Ovary (tissue), 10 donors: ENCODE measurements at places on chromosomes 2 and 18.

GRCh38 chr2:178908810-178909209, 101.6 kb upstream of the TTN start:
- H3K4me1 ChIP-seq: peaks cover 1% of the 10 kb centered on the region
- H3K4me3 ChIP-seq: no peak overlapping the region
- DNase-seq: no peak
- H3K27ac ChIP-seq: no peak overlapping the region

DNA sequence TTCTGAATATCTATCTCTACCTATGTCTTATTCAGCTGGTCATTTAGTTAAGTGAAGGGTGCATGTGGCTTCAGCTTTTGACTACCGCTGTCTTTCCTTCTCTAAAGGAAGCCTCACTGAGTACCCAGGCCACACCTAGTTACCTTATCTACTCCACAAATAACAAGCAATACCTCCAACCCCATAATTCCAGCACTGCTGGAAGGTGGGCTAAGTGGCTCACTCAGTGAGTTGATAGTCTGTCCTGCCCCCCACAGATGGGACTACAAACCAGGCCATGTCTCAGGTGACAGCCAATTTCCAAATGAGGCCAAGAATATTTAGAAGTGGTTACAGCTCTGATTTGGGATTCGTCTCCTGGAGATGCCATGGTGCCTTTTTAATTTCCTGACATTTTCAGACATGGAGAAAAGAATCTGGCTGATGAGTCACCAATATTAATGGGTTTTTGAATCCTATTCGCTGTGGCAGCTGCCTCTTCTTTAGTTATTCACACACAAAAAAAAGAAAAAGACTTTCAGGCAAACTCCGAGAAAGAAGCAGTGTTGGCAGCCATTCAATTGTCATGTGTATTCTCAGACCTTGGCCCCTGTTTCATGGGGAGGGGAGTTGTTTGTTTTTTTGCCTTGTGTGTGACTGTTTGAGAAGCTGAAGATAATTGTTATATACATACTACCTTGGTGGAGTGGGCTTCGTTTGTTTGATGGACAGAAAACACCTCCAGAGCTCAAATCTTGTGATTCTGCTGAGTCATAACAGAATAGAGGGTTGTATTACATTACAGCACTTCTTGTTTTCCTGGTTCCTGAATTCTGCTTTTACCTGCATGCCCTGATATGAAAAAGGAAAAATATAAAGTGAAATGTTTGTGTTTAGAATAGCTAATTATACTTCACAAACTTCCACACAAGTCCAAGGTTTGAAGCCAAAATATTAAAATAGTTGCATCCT, 64.2 kb downstream of the SCG2 start:
- no peak overlapping the region for H3K4me3 ChIP-seq
- H3K4me1 ChIP-seq: peaks cover 4% of the 10 kb centered on the region
- no peaks in the 10 kb centered on the region for H3K27me3 ChIP-seq

- H3K4me3 ChIP-seq: no peak overlapping the region
- no peak for DNase-seq
- H3K27me3 ChIP-seq: no peaks in the 10 kb centered on the region
- H3K36me3 ChIP-seq: no peaks in the 10 kb centered on the region
Measured at GRCh38 chr18:79787865-79788733, 9.6 kb upstream of the KCNG2 start.

DNA sequence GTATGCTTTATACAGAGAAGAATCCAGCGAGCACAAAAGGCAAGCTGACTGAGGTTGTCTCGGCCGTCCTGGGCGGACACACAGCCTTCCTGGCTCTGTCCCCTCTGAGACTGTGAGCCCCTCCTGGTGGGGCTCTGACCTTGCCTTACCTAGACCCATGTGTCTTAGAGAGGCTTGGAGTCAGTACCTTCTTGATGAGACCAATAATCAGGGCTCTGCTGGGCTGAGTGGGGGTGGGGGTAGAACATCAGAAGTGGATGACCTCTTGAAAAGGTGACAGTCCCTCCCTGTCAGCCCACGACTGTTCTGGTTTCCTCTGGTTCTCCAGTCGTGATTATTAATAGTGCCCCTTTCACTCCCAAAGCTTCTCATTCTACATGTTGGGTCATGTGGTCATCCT, 31.2 kb downstream of the TWIST2 start:
- H3K4me3 ChIP-seq: no peak overlapping the region
- no peaks in the 10 kb centered on the region for H3K27me3 ChIP-seq

- no peak overlapping the region for H3K4me3 ChIP-seq
- H3K27me3 ChIP-seq: no peaks in the 10 kb centered on the region
- no peak overlapping the region for H3K27ac ChIP-seq
- no peaks in the 10 kb centered on the region for H3K36me3 ChIP-seq
Measured at GRCh38 chr18:25630682-25631081, 278.7 kb upstream of the ZNF521 start.

GRCh38 chr2:150520887-150521664, 33.6 kb upstream of the RND3 start:
- no peak overlapping the region for H3K4me3 ChIP-seq
- no peaks in the 10 kb centered on the region for H3K27me3 ChIP-seq
- H3K36me3 ChIP-seq: no peaks in the 10 kb centered on the region
- H3K4me1 ChIP-seq: no peaks in the 10 kb centered on the region
- H3K27ac ChIP-seq: no peak overlapping the region

DNA sequence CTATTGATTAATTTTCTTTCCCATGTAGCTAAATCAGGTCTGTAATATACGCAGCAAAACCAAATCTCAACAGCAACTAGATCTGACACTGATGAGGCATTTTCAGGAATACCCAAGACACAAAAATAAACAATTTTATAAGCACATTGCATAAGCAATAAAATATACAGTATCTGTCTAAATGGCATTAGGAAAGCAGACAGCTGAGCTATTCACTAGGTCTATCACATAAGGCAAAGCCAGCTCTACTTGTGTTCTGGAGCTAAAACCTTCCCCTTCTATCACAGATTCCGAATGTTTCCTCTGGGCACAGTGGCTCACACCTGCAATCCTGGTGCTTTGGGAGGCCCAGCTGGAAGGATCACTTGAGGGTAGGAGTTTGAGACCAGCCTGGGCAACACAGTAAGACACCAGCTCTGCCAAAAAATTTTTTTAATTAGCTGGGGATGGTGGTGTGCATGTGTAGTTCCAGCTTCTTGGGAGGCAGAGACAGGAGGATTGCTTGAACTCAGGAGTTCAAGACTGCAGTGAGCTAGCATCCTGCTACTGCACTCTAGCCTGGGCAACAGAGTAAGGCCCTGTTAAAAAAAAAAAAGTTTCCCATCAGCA, 21.1 kb downstream of the PTPN2 start:
- no peaks in the 10 kb centered on the region for H3K4me1 ChIP-seq
- no peak overlapping the region for H3K27ac ChIP-seq
- no peaks in the 10 kb centered on the region for H3K36me3 ChIP-seq
- DNase-seq: no peak
- no peak overlapping the region for H3K4me3 ChIP-seq

DNA sequence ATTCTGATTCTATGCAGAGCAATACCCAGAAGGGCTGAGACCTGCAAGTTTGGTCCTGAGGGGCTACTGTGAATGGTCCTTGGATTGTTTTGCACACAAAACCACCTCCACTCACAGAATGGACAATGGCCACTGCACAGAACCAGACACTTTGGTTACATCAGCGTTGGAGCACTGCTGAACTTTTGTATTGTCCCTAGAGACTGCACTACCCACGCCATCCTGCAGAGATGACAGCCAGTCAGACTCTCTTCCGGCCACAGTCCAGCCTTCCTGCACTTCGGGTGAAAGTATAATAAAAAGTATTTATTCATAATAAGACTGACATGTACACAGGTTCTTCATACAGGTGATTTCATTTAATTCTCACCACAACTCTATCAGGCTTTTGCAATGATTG, 35.7 kb downstream of the CELF4 start:
- H3K36me3 ChIP-seq: no peaks in the 10 kb centered on the region
- no peak overlapping the region for H3K4me3 ChIP-seq
- H3K27ac ChIP-seq: no peak overlapping the region
- no peak for DNase-seq
- H3K27me3 ChIP-seq: no peaks in the 10 kb centered on the region
- no peaks in the 10 kb centered on the region for H3K4me1 ChIP-seq

- peaks cover 6% of the 10 kb centered on the region for H3K4me1 ChIP-seq
- no peak for DNase-seq
- no peaks in the 10 kb centered on the region for H3K27me3 ChIP-seq
- no peaks in the 10 kb centered on the region for H3K36me3 ChIP-seq
Measured at GRCh38 chr2:216923706-216924105, 63.8 kb upstream of the TNP1 start.

GRCh38 chr2:101486258-101486701, 11.4 kb upstream of the RFX8 start:
- no peaks in the 10 kb centered on the region for H3K27me3 ChIP-seq
- H3K36me3 ChIP-seq: no peaks in the 10 kb centered on the region
- DNase-seq: no peak
- H3K4me3 ChIP-seq: no peak overlapping the region
- H3K27ac ChIP-seq: no peak overlapping the region

DNA sequence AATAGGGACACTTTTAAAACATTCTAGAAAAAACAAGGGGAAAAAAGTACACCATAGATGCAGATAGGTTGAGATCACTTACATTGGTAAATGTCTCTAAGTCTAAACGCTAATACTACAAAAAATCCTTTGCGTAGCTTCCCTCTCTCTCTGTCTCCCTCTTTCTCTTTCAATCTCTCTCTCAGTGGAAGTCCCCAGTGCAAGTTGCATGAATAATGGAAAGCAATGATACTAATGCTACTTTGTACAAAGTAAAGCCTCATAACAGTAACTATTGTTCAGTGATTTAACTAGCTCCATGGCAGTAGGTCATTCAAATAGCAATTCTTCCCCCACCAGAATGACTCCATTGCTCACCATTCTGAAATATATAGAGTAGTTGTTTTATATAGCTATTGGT, 12.8 kb downstream of the MEIS1 start:
- peak overlapping the region; percentile 15 for H3K4me3 ChIP-seq
- no peaks in the 10 kb centered on the region for H3K4me1 ChIP-seq
- DNase-seq: no peak
- no peaks in the 10 kb centered on the region for H3K27me3 ChIP-seq

DNA sequence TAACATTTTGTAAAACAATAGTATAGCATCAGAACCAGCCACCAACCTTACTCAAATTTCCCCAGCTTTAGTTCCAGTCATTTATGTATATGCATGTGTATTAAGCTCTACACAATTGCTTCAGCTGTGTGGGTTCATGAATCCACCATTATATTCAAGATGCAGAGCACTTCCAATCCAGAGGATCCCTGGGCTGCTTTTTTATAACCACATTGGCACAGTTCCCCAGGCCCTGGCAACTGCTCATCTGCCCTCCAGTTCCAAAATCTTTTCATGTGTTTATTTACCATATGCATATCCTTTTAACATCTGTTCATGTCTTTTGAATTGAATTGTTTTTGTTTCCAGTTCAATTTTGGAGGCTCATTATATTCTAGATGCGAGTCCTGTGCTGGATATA, 482.9 kb upstream of the HS6ST1 start:
- DNase-seq: no peak
- H3K36me3 ChIP-seq: no peaks in the 10 kb centered on the region
- no peak overlapping the region for H3K4me3 ChIP-seq
- no peaks in the 10 kb centered on the region for H3K4me1 ChIP-seq
- H3K27ac ChIP-seq: no peak overlapping the region

DNA sequence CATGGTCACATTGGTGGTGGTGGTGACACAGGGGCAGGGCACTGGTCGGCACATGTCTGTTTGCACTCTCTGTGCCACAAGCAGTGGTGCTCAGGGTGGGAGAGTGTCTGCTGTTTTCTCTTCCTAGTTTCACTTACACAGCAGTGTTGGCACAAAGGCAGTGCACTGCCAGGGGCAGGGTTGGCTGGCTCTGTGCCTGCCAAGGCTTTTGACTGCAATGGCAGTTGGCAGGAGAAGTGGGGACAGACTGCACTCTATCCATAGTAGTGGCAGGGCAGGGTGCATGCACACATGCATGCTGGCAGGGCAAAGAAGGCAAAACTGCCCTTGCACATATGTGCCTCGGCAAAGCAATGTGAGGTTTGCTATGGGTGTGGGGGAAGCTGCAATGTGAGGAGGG, 635.9 kb downstream of the SUCLG1 start:
- no peaks in the 10 kb centered on the region for H3K4me1 ChIP-seq
- H3K27ac ChIP-seq: no peak overlapping the region
- no peak for DNase-seq
- no peaks in the 10 kb centered on the region for H3K36me3 ChIP-seq
- H3K4me3 ChIP-seq: no peak overlapping the region
- H3K27me3 ChIP-seq: no peaks in the 10 kb centered on the region

DNA sequence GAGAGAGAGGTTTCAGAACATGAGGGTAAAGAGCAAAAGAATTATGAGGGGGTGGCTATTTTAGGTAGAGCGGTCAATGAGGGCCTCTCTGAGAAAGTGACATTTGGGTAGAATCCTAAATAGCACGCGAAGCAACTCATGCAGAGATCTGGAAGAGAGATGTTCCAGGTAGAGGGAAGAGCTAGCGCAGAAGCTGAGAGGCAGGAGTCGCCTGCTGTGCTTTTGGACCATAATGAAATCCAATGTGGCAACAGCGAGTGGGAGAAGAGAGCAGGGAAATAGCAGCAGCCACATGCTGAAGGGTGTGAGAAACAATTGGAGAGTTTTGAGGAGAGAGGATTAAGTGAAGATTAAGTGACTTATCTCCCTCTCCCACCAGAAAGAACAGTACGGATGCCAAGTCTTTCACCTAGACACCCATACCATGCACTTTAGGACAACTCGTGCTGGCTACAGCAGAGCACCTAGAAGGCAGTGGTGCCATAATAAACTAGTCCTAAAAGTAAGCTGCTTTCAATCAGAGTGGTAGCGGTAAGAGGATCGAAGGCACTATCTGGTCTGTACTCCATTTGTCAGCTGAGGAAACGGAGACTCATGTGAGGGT, 129.7 kb downstream of the LRP2 start:
- no peak overlapping the region for H3K27ac ChIP-seq
- no peaks in the 10 kb centered on the region for H3K27me3 ChIP-seq
- no peak overlapping the region for H3K4me3 ChIP-seq
- H3K4me1 ChIP-seq: no peaks in the 10 kb centered on the region

GRCh38 chr2:25355270-25355669, 13.5 kb upstream of the DNMT3A start:
- no peaks in the 10 kb centered on the region for H3K4me1 ChIP-seq
- no peak for DNase-seq
- no peaks in the 10 kb centered on the region for H3K27me3 ChIP-seq

DNA sequence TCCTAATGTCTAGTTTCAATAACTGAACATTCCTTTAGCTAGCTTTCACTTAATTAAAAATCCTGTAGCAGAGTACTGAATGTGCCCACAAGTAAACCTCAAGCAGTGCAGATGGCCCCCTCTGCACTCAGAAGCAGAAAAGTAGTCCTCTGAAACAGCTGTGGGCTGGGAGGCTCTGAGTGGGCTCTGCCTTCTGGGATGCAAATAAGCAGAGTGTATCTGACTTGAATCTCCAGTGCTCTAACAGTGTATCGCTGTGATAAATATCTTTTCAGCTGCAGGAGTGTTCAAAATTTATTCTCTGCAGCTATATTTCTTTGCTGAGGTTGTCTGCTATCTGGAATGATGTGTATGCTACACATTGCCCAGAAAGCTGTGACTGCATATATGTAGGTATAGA, 44.8 kb upstream of the SYT4 start:
- no peaks in the 10 kb centered on the region for H3K4me1 ChIP-seq
- H3K36me3 ChIP-seq: no peaks in the 10 kb centered on the region
- no peak for DNase-seq
- H3K27ac ChIP-seq: no peak overlapping the region
- H3K27me3 ChIP-seq: no peaks in the 10 kb centered on the region
